Hematopoietic multipotent progenitor cell treated with erythropoietin and hydrocortisone succinate and interleukin-3 and kit ligand, for 4 days (in vitro differentiated cells): ENCODE measurements at places on chromosomes 6 and 20.

DNA sequence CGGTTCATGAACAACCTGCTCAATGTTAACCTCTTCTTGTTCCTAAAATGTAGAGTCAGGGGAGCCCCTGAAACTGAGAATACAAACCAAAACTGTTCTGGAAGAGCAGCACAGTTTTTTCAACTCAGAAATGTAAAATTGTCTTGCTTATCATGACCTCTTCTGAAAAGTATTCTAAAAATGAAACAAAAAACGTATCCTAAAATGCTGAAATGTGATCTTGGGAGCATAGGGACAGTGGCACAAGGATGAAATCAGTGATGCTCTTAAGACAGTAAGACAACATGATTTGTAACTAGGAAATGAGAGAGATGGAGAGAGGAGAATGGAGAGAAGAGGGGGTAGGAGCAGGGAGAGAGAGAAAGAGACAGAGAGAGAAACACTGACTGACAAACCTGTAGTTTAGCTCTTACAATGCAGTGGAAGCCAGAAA is 27.5 kb downstream of the NCOA7 start:
- DNase-seq, result no peak

GRCh38 chr20:37661519-37661918 is 32.3 kb upstream of the CTNNBL1 start:
- DNase-seq, result no peak

GRCh38 chr6:69261010-69261409 is 535.8 kb downstream of the LMBRD1 start:
- no peak for DNase-seq

DNA sequence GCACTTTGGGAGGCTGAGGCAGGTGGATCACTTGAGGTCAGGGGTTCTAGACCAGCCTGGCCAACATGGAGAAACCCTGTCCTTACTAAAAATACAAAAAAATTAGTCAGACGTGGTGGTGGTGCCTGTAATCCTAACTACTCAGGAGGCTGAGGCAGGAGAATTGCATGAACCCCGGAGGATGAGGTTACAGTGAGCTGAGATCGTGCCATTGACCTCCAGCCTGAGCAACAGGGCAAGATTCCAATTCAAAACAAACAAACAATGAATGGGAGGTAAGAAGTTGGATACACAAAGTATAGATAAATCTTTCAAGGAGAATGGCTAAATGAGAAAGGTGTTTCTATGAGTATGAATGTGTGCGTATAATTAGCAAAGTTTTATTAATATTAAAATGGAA is 75.3 kb downstream of the REV3L start:
- DNase-seq, result no peak

- DNase-seq, result no peak
These were observed 31.9 kb downstream of the MARCKS start for GRCh38 chr6:113888956-113889630.

GRCh38 chr6:132286298-132287019 is 114.8 kb downstream of the MOXD1 start:
- DNase-seq, result peak; percentile 48

DNA sequence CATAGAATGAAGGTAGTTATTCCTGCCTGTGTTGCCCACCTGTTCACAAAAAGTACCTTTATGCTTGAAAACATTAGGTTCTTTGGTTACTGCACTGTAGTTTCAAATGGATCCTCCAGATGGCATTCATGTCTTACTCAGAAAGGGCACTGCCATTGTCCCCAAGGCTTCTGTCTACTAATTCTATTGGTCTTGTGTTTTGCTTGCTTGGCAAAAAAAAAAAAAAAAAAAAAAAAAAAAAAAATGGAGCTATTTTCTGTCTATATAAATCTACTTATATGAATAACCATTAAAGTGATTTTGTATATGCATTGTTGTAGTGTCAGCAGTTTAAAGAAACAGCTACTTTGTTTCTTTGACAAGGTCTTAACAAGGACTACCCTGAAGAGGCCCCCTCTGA is 12.7 kb upstream of the EFHC1 start:
- DNase-seq, result peak; percentile 85

GRCh38 chr20:62506087-62506486 is 30.3 kb upstream of the GATA5 start:
- no peak for DNase-seq

DNA sequence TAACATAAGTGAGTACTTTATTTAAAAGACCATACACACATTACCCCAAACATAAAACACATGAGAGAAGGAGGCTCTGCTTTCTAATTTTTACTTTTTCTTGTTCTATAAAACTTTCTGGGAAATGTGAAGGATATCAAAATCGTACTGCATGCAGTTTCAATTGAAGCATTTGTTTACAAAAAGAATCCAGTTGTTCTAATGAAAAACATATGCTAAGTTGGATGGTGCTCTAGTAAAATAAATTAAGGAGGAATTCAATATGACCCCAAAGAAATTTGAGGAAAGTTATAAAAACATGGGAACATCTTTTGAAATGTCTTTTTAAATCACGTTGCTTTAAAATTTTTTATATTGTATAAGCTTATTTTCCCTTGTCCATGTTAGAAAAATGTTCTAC is 37.6 kb downstream of the OR2B6 start:
- no peak for DNase-seq

- peak; percentile 63 for DNase-seq
These were observed 49.2 kb downstream of the RNF144B start for GRCh38 chr6:18436341-18436740.

DNA sequence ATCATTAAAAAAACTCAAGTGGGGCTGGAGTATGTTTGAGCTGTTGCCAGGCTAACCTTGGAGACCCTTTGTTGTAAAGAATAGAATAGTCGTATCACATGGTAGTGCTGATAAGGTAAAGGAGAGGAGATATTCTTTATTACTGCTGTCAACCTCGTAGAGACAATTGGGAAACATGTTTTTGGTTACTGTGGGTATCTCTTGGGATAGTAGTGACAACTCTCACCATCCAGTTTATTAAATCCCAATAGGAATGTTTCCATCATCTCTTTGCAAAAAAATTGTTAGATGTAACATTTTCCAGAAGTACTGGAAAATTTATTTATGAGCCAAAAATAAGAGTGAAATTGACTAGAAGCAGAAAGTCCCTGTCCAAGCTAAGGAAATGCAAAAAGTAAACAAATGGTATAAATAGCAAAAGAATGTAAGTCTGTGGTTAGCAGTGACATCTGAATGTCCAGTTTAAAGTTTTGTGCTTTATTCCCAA is 829.3 kb upstream of the CITED2 start:
- no peak for DNase-seq

DNA sequence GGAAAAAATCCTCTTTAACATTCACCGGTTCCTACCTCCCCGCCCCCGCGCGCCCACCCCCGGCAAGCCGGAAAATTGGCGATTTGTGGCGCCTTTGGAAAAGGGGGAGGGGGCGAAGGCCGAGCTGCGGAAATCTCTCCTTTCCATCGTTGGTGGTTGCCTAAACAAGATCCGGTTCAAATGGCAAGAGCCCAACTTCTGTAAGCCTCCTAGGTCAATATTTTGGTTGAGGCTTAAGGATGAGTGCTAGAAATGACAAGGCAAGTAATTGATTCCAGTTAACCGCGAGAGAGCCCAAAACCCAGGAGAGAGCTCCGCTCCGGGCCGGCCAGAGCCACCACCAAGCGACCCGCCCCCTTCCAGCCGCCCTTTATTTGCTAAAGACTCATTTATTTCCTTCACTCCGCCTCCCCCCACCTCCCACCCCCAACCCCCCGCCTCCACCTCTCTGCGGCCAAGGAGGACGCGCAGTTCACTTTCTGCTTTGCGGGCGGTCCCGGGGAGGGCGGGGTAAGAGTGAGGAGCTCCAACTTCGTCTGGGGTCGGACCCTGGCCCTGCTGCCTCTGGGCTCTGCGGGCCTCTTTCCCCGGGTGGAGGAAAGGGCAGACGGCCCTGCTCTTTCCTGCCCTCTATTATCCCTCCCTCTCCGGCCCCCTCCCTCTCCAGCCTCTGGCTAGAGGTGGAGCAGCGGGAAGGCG is 838 bp upstream of the NKX2-2 start:
- DNase-seq, result no peak

GRCh38 chr20:49637046-49637637 is 69.2 kb upstream of the PTGIS start:
- DNase-seq, result no peak

DNA sequence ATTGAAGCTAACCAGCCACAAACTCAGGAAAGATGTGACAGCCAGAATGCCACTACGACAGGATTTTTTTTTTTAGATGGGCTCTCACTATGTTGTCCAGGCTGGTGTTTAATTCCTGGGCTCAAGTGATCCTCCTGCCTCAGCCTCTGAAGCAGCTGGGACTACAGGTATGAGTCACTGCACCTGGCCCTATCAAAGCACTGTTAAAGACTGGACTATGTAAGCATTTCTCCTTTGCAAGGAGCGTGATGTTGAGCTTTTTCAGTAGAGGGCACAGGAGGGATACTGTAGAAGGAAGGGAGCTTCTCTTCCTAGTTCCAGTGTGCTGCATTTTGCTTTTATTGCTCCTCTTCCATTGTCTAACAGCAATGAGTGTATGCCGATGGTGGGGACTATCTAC is 35.8 kb downstream of the ZBTB9 start:
- DNase-seq, result peak; percentile 44

DNA sequence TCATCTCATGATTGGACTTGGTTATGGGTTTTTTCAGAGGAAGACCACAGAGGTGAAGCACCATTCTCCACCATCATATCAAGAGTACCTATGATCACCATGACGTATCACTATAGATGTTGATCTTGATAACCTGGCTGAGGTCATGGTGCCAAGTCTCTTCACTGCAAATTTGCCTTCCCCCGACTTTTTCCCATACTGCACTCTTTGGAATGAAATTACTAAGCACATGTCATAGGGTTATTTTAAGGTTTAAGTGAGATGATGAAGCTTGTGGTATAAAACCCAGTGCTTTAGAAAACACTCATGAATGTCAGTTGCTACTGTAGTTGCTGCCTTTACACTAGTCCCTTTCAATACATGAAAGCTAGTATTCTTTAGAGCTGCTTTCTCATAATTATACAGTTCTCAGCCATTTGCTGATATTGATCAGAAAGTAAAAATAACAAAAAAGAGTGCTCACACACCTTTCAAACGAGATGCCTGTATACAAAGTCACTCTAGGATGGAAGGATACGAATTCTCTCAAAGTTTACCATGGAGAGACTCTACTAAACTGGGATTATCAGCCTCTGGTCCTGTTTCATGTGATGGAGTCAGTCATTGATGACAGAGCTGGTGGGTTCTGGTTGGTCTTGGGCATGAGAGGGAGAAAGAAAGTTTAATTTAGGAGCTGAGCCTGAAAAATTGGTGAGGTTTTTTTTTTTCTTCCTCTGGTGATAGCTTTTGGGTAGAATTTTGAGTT is 228.1 kb downstream of the PRL start:
- no peak for DNase-seq

- DNase-seq, result no peak
These were observed 9.6 kb downstream of the RIPOR2 start for GRCh38 chr6:24926192-24926591.

DNA sequence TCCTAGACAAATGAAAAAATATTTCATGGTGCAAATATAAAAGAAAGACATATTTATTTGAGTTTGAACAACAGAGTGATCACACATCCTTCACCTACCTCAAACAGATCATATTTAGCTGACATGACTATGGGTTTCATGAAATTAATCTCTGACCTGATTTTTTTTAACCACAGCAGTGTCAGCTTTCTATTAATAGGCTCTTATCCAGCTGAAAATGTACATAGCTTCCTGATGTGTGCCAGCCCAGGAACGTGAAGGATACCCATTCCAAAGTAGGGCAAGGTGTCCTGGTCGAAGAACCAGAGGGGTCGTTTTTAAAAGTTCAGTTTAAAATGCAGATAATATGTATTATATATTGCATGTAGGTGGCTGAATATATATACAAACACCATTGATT is 19.8 kb downstream of the TRDN start:
- DNase-seq, result no peak

- no peak for DNase-seq
These were observed 100.1 kb upstream of the FRMD1 start for GRCh38 chr6:168179133-168179532.

DNA sequence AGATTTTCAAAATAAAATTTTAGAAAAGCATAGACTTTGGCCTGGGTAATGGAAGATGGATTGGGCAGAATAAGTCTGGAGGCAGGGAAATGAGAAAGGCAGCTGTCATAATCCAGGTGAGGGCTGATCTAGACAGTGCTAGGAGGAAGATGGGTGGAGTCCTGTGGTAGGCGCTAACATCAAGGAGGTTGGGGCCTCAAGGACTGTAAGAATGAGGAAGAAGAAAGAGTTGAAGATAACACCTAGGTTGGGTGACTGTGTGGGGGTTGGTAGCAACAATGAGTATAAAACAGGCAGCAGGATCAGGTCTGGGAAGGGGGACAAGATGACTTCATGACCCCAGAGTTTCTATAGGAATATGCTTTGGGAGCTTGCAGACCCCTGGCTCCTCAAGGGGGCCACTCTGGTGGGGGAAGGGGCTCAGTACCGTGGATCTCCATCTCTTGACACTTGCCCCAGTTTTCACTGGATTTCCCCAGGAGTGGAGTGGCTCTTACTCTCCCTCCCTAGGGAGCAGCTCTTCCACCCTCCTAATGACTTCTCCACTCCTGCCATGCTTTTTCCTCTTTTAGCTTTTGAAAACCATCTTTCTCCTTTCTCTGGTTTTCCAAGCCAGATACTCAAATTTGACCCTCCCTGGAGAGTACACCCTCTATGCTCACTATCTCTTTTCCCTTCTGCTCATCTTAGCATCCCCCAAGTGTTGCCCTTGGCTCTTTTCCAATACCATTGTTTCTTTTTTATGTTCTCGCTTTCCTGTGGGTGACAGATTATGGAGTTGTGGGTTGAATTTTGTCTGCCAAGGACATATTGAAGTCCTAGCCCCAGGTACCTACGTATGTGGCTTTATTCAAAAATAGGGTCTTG is 14.8 kb downstream of the TRIM31 start:
- peak; percentile 66 for DNase-seq

GRCh38 chr6:77548662-77549366 is 85.5 kb upstream of the HTR1B start:
- DNase-seq, result no peak

- no peak for DNase-seq
These were observed 21.2 kb downstream of the TRAM2 start for GRCh38 chr6:52555518-52556233.

- DNase-seq, result peak; percentile 92
These were observed 2.7 kb upstream of the MICA start for GRCh38 chr6:31400467-31401289.

DNA sequence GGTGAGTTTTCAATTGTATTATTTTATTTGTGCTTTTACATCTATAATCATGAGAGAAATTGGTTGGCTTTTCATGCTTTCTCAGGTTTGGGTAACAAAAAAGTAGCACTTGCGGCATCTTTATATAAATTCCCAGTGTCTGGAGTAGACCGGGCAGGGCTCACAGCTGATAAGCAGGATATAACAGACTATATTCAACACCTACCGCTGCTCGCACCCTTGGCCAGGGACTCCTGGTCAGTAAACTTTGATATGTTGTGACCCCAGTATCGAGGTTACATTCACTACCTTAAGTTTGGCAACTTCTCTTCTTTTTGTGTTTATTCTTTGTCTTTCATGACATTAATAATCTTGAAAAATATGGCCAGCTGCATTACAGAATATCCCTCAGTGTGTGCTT is 343.4 kb downstream of the TBC1D32 start:
- DNase-seq, result no peak

DNA sequence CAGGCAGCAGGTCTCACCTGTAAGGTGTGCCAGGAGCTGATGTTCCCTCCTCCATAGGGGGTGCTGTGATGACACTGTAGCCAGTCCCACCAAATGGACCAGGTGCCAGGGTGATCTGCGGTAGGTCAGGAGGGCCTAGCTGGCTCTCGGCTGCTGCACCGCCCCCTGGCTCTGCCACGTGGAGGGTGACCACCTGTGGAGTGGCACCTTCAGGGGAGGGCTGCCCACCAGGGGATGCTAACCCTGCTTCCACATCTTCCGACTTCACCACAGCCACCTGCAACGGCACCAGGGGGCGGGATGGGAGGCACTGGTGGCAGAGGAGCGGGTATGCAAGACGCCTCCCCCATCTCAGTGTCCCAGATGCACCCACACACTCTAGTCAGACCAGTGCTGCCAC is 18.3 kb downstream of the ZNF335 start:
- DNase-seq, result no peak
